Stimulated activated CD4-positive, alpha-beta T cell treated with anti-CD3 and anti-CD28 coated beads, Interleukin-12 subunit alpha, Interleukin-12 subunit beta, amount 100 ng/mL, for 24 hours (primary cell): ENCODE measurements at places on chromosomes 6 and 20.
A peak's percentile ranks its signal among the peaks of the same experiment; 100 is the strongest.

- no peak for DNase-seq
These were observed 253.3 kb downstream of the ERMARD start for GRCh38 chr6:170004585-170005210.

DNA sequence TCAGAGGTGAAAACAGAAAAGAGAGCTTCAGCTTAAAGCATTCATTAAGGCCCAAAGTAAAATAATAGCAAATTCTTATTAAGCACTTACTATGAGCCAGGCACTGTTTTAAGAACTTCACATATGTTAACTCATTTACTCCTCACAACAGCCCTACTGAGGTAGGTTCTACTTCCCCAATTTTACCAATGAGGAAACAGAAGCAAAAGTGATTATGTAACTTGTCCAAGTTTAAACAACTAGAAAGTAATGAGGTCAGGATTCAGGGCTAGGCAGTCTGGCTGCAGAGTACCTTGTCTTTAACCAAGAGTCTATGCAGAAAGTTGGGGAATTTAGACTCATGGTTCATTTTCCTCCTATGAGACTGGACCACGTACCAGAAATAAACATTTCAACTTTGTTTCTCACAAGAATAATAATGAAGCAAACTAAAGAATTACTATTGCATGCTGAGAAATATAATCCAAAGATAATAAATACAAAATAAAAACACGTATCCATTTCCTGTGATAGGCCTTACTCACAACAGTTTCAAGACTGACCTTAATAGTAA is 3.8 kb downstream of the COL21A1 start:
- no peak for DNase-seq

DNA sequence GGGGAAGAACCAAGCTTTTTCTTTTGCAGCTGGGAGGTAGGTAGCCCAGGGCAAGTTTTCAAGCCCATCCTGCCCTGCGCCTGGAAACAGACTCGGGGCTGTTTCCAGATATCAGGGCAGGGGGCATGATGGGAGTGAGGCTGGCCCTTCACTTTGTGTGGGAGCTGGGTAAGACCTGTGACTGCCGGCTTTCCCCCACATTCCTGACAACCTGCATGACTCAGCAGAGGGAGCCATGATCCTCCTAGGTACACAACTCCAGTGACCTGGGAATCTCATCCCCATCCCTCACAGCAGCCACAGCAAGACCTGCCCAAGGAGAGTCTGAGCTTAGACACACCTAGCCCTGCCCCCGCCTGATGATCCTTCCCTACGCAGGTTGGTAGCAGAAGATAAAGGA is 280.8 kb downstream of the SOX4 start:
- no peak for DNase-seq

DNA sequence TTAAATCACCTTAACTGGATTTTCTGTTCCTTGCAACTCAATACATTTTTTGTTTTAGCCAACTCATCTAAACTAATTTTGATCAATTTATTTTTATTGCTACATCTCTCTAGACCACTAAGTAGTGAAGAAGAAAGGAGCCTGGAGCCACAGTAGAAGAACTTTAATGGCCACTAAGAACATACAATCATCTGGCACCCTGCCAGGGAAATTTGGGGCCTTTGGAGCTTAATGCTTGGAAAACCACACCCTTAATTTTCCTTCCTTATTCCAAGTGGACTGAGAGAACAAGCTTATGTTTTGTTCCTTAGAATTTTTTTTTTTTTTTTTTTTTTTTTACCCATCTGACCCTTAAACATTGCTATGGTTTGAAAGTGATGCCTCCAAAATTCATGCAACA is 12.0 kb upstream of the GMDS start:
- DNase-seq, result no peak

GRCh38 chr6:113662688-113663333 is 194.3 kb upstream of the MARCKS start:
- no peak for DNase-seq

- DNase-seq, result no peak
These were observed 656.8 kb upstream of the CHD6 start for GRCh38 chr20:42274986-42275385.

DNA sequence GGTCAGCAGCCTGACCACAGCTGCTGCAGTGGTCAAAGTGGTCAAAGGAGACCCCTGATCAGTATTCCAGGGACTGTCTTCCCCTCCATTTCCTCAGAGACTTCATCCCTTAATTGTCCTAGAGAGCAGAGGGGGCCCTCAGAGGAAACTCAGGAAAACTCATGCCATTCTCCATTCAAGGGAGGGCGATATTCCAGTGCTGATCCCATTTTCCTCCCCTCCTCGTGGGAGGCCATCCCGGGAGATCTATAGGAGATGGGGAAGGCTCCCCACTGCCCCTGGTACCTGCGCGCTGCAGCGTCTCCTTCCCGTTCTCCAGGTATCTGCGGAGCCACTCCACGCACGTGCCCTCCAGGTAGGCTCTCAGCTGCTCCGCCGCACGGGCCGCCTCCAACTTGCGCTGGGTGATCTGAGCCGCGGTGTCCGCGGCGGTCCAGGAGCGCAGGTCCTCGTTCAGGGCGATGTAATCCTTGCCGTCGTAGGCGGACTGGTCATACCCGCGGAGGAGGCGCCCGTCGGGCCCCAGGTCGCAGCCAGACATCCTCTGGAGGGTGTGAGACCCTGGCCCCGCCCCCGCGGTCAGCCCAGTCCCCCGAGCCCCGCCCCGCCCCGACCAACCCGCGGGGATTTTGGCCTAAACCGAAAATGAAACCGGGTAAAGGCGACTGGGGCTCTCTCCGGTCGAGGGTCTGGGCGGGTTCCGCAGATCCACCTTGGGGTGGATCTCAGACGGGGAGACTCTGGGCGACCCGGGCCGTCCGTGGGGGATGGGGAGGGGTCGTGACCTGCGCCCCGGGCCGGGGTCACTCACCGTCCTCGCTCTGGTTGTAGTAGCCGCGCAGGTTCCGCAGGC is 878 bp downstream of the HLA-C start:
- peak; percentile 73 for DNase-seq

DNA sequence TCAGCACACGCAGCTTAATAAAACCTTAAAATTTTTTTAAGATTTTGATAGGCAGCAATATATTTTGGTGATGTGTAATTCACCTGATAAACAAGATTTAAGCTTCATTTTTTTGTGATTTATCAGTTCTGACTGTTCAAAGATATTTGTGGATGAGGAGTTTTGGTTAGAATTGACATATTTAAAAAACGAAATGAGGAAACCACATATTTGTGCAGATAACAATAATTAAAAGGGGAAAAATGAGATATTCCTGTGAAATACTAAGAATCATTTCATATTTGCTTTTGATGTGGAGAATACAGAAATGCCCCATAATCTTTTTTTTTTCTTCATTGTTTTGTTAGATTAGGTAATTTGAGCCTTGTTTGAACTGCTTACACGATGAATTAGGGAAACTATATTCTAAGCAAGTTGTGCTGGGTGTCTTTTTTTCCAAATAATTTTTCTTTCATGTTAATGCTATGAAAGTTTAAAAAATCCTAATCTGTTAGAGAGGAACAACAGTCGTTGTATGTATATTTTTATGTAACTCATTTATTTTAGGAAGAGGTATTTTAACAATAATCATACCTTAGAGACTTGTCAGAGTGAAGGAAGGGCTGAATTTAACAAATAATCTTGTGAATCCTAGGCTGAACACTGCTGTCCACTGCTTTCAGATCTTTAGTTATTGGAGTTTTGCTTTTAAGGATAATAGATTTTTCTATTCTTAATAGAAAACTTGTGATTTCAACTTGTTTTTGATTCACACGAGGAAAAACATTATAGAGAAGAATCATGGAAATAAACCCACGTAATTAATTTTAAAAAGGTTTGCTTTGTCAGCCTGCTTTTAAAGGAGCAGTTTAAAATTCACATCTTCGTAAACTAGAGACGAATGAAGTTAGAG is 4.0 kb downstream of the ARID1B start:
- DNase-seq, result no peak

DNA sequence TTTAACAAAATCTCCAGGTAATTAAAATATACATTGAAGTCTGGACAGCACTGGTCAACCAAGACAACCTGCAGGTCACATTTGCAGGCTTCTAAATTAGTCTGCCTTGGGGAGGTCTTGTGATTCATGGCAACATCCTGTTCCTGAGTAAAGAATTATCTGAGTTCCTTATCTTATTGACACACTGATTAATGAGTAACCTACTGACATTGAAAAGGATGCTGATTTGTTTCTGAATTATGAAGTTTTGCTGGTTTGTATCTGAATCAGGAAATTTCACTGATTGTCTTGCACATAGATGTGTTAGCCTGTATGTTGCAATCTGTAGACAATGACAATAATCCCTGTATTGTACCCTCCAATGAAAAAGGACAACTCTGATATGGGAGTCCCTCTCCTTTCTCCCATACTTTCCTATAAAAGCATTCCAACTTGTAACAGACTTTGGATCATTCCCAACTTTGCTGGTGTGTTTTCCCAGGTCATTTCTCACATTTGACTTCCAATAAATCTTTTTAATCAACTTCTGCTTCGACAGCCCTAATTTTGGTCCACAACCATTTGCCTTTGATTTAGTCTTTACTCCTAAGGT is 80.0 kb downstream of the LAMP5 start:
- DNase-seq, result no peak
